ENCODE measurements at places on chromosomes 6 and 20. TPM values are rescaled to one million over a fixed set of nuclear protein-coding genes. Genes with fewer than 3 reads are reported as not detected.

Gene RTN4IP1
- polyA plus RNA-seq = 11.8 TPM

Gene DNMT3B
- polyA plus RNA-seq = not detected

Gene CYP39A1
- 1.6 TPM for polyA plus RNA-seq

Gene PXMP4
- 5.8 TPM for polyA plus RNA-seq

Gene BTNL2
- not detected for polyA plus RNA-seq

DNA sequence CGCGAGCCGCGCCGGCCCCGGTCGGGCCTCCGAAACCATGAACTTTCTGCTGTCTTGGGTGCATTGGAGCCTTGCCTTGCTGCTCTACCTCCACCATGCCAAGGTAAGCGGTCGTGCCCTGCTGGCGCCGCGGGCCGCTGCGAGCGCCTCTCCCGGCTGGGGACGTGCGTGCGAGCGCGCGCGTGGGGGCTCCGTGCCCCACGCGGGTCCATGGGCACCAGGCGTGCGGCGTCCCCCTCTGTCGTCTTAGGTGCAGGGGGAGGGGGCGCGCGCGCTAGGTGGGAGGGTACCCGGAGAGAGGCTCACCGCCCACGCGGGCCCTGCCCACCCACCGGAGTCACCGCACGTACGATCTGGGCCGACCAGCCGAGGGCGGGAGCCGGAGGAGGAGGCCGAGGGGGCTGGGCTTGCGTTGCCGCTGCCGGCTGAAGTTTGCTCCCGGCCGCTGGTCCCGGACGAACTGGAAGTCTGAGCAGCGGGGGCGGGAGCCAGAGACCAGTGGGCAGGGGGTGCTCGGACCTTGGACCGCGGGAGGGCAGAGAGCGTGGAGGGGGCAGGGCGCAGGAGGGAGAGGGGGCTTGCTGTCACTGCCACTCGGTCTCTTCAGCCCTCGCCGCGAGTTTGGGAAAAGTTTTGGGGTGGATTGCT is 1.3 kb downstream of the VEGFA start:
- no peaks in the 10 kb centered on the region for H3K4me1 ChIP-seq
- no peaks in the 10 kb centered on the region for H3K27me3 ChIP-seq
- H3K36me3 ChIP-seq = no peaks in the 10 kb centered on the region
- H3K4me3 ChIP-seq = peak overlapping the region; percentile 55
- DNase-seq = peak; percentile 86

- no peak overlapping the region for H3K4me3 ChIP-seq
- H3K4me1 ChIP-seq = no peaks in the 10 kb centered on the region
- H3K27ac ChIP-seq = no peak overlapping the region
- H3K27me3 ChIP-seq = no peaks in the 10 kb centered on the region
- peaks cover 36% of the 10 kb centered on the region for H3K36me3 ChIP-seq
- no peak for DNase-seq
These were observed 66.0 kb downstream of the CDS2 start for GRCh38 chr20:5192570-5193431.
